Stimulated activated CD8-positive, alpha-beta memory T cell treated with anti-CD3 and anti-CD28 coated beads, Interleukin-2, amount 100 ng/mL, for 48 hours (primary cell): ENCODE measurements at places on chromosomes 5 and 9.

DNA sequence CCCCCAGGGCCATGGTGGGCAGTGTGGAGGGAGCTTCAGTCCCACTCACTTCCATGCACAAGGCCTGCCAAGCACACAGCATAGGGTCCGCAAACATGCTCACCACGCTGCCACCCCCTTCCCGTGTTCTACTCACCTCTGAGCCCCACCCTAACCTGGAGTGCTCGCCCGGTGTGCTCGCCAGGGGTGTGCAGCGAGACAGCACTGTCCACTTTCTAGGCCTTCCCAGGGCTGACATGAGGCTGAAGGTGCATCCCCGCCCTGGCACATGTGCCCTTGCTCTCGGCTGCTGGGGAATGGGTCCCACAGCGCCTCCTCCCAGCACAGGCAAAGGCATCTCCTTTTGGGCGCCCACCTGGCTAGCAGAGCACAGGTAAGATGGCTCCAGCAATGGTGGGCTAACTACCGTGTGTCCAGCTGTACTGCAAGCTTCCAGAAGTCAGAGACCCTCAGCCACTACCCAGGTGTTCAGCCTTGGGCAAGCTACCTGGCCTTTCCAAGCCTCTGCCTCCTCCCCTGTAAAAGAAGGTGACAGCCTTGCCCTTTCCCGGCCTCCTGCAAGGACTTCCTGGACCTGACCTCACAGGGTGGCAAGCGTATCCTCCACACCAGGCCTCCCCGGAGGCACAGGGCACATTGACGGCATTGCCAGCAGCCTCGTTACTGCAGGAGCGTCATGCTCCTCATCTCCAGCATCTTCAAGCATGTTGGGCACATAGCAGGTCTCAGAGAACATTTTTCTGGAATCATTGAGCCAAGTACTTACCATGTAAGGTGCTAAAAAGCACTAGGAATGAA, 4.2 kb upstream of the SEC16A start:
- no peak for DNase-seq

DNA sequence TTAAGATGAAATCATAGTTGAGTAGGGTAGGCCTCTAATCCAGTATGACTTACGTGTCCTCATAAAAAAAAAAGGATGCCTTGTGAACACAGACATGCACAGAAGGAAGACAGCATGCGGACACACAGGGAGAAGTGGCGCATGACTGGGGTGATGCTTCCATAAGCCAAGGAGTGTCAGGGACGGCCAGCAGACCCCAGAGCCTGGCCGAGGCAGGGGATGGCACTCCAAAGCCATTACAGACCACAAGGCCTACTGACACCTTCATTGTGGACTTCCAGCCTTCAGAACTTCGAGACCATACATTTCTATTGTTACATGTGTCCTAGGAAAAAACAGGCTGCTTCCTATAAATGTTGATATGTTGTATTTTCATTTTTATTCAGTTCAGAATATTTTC, 19.9 kb downstream of the EHMT1 start:
- DNase-seq: no peak

GRCh38 chr9:127634698-127635097, 22.6 kb downstream of the STXBP1 start:
- DNase-seq: no peak

DNA sequence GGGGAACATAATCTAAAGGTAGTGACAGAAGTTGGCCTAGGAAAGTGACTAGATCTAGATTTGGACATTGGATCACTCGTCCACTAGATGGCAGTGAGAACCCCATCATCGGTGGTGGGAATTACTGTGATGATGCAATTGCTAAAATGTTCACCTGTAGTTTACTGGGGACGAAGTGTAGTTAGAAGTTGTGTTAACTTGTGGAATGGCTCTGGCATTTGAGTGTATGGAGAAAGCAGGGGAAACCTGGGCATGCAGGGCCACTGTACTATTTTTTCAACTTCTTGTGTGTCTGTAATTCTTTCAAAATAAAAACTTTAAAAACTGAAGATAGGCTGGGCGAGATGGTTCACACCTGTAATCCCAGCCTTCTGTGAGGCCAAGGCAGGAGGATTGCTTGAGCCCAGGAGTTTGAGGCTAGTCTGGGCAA, 75.5 kb downstream of the PHAX start:
- peak; percentile 17 for DNase-seq

DNA sequence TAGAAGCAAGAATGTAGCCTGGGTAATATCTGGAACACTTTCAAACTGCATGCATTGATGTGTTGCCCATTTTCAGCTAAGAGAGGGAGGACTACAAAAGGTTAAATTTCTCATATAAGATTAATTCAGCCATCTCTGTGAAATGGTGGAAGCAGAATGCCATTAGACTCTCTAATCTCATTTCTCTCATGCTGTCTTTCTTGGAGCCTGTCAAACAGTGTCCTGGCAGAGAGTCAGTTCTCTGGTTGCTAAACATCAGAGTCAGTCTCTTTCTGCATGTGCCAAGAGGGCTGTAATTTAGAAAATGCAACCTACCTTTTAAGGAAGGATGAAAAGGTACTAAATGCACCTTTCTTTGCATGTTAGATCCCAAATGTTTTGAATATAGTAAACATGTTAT, 910 bp upstream of the GARNL3 start:
- DNase-seq: no peak
